ENCODE measurements at places on chromosomes 13 and 19.
A peak's percentile ranks its signal among the peaks of the same experiment; 100 is the strongest.

- DNase-seq: no peak
These were observed 216.8 kb upstream of the MAB21L1 start for GRCh38 chr13:35693134-35693784.

DNA sequence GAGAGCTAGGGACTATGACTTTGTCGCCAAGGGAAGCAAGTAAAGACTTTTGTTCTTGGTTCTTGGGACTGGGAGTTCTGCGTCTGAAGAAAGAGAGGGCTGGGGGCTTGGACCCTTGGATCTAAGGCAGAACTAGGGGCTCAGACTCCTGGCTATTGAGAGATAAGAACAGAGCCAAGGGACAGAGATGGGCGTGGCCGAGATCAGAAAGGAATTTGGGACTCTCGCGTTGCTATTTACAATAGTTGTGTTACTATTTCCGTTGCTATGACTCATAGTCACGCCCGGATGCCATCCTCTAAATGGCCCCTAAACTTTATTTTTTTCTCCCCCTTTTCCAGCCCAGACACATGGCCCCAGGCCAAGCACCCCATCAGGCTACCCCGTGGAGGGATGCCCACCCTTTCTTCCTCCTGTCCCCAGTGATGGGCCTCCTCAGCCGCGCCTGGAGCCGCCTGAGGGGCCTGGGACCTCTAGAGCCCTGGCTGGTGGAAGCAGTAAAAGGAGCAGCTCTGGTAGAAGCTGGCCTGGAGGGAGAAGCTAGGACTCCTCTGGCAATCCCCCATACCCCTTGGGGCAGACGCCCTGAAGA is 759 bp downstream of the PPP1R15A start:
- no peak for DNase-seq

DNA sequence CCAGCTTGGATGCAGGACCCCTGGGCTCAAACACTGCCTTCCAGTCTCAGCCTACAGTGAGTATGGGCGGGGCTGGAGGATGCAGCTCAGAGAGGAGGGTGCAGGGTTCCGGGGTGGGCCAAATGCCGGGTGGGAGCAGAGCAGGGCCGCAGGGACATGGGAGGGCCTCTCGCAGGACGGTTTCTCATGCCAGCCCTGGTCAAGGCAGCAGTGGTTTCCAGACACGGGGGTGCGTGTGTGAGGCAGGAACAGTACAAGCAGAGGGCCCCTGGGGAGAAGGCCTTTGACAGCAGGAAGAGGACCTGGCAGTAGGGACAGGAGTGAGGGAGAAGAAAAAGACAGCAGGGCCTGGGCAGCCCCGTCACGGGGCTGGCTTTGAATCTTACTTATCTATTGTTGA is 34.1 kb downstream of the CRTC1 start:
- no peak for DNase-seq

DNA sequence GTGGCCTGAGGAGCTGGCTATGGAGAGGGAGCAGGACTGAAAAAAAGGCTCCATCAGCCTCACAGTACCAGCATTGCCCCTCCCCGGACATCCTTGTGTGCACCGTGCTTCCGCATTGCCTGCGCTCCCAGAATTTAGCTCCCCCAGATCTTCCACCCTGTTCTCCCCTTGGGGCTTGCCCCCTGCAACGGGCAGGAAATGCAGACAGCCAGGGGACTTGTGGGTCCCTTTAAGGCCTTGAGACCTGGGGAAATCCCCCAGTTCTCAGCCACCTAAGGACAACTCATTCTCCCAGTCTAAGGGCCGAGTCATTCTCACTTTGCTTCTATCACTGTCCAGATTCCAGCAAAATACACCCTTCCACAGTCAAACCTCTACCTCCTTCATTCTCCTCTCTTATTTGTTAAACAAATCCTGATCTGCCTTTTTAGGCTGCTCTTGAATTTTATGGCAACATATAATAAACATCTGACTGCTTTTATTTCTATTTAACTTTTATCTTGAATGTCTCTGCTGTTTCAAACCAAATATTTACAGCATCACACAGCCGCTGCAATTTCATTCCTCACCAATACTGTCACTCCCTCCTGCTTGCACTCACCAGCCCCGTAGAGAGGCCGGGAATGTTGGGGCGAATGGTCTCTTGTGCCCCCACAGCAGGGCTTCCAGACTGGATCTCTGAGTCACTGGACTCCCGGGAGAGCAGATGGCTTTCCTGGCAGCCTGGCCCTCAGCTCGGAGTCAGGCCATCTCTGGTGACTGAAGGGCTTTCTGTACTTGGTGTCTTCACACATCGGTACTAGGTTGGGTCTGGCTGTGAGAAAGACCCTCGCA is 221.9 kb downstream of the TSHZ3 start:
- peak; percentile 52 for DNase-seq

GRCh38 chr13:98909016-98909415 is 68.8 kb downstream of the DOCK9 start:
- DNase-seq: no peak

DNA sequence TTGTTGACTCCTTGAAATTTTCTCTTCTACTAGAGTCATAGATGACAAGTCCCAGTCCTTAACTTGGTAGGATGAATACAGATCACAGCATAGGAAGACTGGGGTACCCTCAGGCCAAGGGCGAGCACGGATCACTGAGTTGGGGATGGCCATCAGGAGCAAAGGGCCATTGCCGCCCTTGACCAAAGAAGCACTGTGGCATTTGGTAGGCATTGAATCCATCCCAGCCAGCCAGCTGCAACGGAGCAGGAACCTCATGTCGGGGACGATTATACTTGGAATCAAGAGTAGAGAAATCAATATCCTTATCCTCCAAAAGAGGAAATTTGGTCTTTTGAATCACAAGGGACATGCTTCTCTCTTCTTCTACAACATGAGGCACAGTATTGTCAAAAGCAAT is 50.1 kb upstream of the ZNF573 start:
- no peak for DNase-seq

GRCh38 chr19:44947041-44947581 is 1.3 kb downstream of the APOC2 start:
- DNase-seq: no peak

DNA sequence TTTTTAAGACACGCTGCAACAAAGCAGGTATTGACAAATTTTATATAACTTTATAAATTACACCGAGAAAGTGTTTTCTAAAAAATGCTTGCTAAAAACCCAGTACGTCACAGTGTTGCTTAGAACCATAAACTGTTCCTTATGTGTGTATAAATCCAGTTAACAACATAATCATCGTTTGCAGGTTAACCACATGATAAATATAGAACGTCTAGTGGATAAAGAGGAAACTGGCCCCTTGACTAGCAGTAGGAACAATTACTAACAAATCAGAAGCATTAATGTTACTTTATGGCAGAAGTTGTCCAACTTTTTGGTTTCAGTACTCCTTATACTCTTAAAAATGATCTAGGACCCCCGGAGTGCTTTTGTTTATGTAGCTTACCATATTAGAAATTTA is 1.2 kb downstream of the BRCA2 start:
- no peak for DNase-seq

DNA sequence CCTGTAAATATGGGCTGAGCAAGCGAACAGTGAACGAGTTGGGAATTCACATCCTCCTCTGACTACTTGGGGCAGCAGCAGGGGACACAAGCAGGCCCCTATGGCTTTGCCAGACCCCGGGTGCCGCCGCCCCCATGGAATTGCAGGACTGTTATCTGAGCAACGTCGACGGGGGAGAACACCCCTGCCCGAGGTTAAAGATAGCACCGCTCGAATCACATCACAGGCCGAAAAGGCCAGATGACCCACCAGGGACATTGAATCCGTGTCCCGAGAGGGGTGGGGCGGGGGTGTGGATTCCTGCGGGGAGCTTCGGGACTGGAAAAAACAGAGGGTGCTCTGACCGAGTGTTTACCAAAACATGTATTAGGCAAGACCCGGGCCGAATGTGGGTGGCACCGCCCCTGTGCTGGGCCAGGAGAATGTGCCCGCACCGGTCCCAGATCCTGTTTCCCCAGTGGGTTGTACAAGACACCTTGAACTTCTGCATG is 9.1 kb downstream of the FEM1A start:
- DNase-seq: no peak

DNA sequence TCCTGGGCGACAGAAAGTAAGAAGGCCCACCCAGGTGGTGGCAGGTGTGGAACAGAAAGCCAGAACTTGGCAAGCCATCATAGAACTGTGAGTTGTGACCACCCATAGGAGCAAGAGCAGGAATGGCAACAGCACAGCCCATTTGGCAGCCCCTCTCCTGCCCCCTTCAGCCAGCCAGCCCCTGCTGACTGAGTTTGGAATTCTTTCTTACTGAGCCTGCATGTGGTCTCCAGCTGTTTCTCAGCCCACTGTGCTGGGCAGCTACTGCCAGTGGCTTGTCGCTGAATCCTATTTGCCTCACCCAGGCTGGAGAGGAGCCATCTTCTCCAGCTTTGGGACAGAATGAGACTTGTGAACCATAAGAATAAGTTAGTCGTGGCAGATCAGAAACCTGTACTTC is 28.3 kb downstream of the CNMD start:
- no peak for DNase-seq

GRCh38 chr13:24122569-24122968 is 38.0 kb upstream of the SPATA13 start:
- DNase-seq: no peak

GRCh38 chr13:97295283-97296182 is 73.4 kb downstream of the MBNL2 start:
- DNase-seq: no peak

DNA sequence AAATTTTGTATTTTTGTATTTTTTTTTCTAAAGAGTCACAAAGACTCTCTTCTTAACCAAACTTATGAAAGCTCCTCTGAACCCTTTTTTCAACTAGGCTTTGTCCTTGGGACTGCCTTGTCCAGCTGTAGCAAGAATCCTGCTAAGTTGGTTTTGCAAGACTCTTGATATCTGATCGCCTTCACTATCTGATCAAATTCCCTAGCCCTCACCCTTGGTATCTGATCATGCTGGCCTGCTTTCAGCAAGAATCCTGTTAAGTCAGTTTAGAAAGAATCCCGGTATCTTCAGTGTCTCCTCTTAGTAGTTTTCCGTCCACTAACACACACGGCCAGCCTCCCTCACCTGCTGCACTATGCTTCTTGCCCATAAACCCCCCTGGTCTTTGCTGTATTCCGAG is 1.9 kb upstream of the SIGLEC5 start:
- DNase-seq: no peak

- no peak for DNase-seq
These were observed 13.2 kb downstream of the SPART start for GRCh38 chr13:36332986-36333385.

- DNase-seq: no peak
These were observed 4.9 kb upstream of the ESD start for GRCh38 chr13:46801858-46802257.

- DNase-seq: no peak
These were observed 6.8 kb upstream of the MRPS31 start for GRCh38 chr13:40777809-40778175.

- DNase-seq: no peak
These were observed at the start of gene KCNN4 for GRCh38 chr19:43780706-43781525. Gene KCNN4, minus strand, starts transcription at chr19:43780973. Its CDS starts 112 bp downstream, at chr19:43780861.

DNA sequence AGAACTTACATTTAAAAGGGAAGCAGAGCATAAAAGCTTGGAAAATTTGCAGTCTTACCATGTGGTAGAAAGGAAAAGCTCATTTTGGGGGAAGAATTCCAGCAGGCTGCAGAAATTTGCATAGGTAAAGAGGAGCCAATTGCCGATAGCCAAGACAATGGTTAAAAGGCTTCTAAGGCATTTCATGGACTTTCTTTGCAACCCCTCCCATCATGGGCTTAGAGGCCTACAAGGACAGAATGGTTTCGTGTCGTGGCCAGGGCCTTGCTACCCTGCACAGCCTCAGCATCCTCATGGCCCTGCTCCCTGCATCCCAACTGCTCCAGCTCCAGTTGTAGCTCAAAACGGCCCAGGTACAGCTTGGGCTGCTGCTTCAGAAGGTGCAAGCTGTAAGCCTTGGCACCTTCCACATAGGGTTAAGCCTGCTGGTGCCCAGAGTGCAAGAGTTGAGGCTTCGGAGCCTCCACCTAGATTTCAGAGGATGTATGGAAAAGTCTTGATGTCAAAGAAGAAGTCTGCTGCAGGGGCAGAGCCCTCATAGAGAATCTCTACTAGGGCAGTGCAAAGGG is 420.3 kb downstream of the PCDH17 start:
- no peak for DNase-seq

GRCh38 chr19:47315125-47315821 is 5.6 kb downstream of the C5AR1 start:
- peak; percentile 65 for DNase-seq

GRCh38 chr19:54207983-54208783 is 7.5 kb downstream of the RPS9 start:
- no peak for DNase-seq

DNA sequence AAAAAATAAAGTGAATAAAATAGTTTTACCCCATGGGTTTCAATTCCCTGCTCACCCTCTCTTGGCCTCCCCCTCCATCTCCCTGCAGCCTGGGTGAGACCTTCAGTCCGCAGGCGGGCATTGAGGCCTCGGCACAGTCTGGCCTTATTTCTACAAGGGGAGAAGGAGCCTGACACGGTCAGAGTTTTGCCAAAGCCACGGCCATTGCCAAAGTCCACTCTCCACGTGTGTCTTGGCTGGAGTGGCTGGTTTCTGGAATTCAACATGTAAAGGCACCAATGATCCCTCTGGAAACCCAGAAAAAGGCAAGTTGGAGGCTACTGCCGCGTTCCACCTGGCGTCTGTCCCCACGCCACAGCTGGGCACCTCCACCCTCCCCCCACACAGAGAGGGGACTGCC is 43.4 kb upstream of the SPACA7 start:
- no peak for DNase-seq

GRCh38 chr19:39166571-39167391 is 30.0 kb upstream of the NCCRP1 start:
- DNase-seq: no peak

- DNase-seq: no peak
These were observed 174.6 kb downstream of the SUCLA2 start for GRCh38 chr13:47826471-47826870.

GRCh38 chr19:46295401-46296201 is 1.2 kb upstream of the HIF3A start:
- DNase-seq: no peak

GRCh38 chr19:41305927-41306793 is 3.8 kb upstream of the CCDC97 start:
- DNase-seq: no peak

- peak; percentile 27 for DNase-seq
These were observed 31.3 kb upstream of the ZMYM2 start for GRCh38 chr13:19927117-19927748.

DNA sequence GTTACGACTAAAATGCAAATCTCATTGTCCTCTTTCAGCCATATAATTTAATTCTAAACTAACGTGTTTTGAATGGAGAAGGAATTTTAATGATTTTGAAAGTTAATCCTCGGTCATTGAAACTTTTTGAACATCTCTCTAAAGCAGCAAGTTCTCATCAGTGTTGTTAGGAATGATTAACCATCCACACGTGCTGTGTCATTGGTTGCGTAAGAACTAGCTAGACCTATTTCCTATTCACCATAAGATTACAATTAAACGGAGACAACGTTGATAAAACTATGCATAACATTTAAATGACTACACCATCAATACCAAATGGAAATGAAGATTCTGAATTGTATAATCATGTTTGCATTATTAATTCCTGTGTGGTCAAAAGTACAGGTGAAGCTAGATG is 155.6 kb upstream of the IRS2 start:
- DNase-seq: no peak

All from Panc1 (cell line).